SIG-M5 (cell line): ENCODE measurements at places on chromosomes 5 and 9.

- no peak for DNase-seq
Measured at GRCh38 chr5:31355337-31355736, 161.9 kb downstream of the CDH6 start.

- DNase-seq: no peak
Measured at GRCh38 chr9:33164138-33164809, 2.9 kb downstream of the B4GALT1 start.

- no peak for DNase-seq
Measured at GRCh38 chr9:34575862-34576596, 13.5 kb downstream of the CNTFR start.

- no peak for DNase-seq
Measured at GRCh38 chr9:100759215-100759614, 181.3 kb downstream of the CAVIN4 start.

- no peak for DNase-seq
Measured at GRCh38 chr9:138024831-138025291, 147.3 kb downstream of the CACNA1B start.

- no peak for DNase-seq
Measured at GRCh38 chr5:81268521-81269196, 32.7 kb upstream of the ZCCHC9 start.

GRCh38 chr9:136773386-136774044 lies 9.2 kb upstream of the LCN15 start:
- no peak for DNase-seq

DNA sequence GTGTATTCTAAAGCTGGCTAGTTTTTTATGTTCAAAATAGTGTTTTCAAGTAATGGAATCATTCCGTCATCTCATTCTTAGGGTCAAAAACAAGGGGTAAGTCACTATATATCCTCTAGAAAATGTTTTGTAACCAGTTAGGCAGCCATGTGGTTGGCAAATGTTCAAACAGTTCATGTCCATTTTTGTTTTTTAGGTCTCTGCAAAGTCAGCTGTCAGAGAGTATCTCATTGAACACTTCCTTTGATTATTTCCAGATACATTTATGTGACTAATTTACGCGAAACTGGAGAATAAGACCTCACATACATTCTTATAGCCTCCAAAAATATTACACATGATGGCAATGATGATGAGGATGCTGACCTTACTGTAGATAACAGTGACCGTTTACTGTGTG lies 50.4 kb downstream of the TRIO start:
- DNase-seq: no peak

DNA sequence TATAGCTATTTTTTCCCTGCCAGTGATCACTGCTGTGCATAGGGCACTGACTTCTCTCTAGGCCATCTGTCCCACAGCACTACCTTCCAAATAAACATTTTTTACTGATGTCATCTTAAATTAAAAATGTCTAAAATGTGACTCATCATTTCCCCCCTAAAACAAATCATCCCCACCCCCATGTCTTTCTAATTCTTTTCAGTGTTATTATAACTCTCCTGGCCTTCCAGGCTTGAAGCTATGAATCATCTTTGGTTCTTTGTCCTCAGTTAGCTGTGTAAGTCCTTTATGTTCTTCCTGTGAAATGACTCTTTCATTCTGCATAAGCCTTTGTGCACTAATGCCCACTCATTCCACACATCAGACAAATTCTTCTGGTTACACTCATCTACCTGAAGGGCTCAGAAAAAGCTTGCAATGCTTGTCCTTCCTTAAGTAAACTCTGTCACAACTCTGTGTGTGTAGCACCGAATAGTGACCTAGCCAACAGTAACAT lies 78.1 kb downstream of the CFAP95 start:
- DNase-seq: no peak

DNA sequence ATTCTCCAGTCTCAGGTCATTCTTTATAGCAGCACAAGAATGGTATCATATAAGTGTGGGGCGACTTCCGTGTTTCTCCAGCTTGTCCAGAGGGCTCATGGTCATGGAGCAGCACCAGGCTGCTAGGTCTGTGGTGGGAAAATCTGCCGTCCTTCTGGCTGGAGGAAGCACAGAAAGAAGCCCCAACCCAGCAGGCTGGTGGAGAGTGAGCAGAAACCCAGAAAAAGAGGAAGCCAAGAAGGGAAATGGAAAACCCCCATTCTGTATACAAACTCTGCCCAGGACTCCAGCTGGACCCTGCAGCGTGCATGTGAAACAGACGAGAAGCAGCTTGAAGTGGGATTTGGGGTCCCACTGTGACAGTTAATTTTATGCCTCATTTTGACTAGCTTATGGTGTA lies 34.3 kb upstream of the OLFM1 start:
- DNase-seq: no peak

DNA sequence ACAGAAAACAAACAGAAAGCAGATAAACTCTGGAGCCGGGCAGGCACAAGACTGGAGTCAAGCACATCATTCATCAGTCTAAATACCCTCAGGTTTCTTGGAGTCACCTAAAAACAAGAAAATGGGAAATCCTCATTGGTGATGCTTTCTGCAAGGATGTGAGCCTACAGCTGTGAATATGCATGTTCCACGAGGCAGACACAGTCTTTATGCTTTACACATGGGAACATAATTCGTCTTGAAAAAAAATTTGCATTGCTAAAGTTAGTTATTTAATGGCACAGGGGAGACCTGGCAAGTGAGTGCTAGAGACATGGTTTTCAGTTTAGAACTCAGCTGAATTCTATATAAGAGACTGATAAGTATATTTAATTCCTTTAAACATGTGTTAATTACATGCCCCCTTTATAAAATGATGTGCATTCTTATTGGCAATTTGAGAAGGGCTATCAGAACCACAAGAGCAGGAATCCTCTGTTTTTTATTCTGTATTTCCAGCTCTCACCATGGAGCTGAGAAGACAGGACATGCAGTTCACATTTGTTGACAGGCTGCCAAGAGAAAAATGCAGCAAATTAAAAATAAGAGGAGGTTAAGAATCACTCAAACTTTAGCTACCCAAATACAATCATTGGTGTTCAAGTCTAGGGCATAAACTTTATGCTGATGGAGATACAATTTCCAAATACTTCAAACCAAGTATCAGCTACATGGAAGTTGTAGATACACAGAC lies 438.0 kb upstream of the MPDZ start:
- no peak for DNase-seq

DNA sequence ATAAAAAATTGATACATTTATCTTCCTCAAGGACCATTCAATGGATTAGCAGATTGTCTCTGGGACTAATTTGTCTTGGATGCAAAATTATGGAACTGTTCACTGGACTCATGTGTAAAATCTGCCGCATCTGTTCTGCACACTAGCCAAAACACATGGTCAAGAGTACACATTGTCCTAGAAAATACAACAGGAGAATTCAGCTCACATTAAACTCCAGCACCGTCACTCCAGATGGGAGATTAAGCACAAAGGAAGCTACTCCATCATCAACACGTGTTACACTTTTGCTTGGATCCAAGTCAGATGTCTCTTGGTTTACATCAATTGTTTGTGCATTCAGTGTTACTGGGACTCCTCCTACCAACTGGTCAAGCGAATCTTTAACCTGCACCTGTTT lies 28.8 kb downstream of the C5 start:
- no peak for DNase-seq

- DNase-seq: no peak
Measured at GRCh38 chr5:115816226-115817081, at the start of gene CDO1. TSS of gene CDO1 (minus strand) at chr5:115816659. CDS start at chr5:115816397, 262 bp downstream.

GRCh38 chr9:113479174-113479621 lies 15.7 kb downstream of the RGS3 start:
- DNase-seq: no peak

- no peak for DNase-seq
Measured at GRCh38 chr5:78661691-78662090, 13.1 kb upstream of the LHFPL2 start.

DNA sequence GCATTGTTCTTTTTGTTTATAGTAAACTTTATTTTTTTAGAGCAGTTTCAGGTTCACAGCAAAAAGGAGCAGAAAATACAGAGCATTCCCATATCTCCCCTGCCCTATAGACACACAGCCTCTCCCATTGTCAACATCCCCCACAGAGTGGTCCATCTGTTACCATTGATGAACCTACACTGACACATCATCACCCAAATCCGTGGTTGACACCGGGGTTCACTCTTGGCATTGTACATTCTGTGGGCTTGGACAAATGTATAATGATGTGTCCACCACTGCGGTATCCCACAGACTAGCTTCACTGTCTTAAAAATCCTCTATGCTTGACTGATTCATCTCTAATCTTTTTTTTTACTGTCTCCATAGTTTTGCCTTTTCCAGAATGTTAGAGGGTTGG lies 120.7 kb upstream of the SPATA31C2 start:
- DNase-seq: no peak

DNA sequence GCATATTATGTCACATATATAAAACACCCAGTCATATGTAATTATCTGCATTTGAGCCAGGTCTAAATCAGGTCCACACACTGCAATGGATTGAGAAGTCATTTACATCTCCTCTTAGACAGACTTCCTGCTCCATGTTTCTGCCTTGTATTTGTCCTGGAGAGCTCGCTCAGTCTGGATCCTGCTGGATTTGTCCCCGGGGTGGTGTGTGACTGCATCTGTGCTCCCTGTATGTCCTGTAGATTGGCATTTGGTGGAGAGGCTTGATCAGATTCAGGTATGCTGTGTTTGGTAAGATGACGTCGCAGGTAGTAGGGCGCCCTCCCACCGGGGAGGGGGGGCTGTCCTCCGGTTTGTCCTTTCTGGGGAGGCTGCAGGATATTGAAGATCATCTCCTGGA lies 33.6 kb upstream of the IER5L start:
- DNase-seq: no peak

- no peak for DNase-seq
Measured at GRCh38 chr5:139726248-139726647, 69.4 kb upstream of the PSD2 start.

DNA sequence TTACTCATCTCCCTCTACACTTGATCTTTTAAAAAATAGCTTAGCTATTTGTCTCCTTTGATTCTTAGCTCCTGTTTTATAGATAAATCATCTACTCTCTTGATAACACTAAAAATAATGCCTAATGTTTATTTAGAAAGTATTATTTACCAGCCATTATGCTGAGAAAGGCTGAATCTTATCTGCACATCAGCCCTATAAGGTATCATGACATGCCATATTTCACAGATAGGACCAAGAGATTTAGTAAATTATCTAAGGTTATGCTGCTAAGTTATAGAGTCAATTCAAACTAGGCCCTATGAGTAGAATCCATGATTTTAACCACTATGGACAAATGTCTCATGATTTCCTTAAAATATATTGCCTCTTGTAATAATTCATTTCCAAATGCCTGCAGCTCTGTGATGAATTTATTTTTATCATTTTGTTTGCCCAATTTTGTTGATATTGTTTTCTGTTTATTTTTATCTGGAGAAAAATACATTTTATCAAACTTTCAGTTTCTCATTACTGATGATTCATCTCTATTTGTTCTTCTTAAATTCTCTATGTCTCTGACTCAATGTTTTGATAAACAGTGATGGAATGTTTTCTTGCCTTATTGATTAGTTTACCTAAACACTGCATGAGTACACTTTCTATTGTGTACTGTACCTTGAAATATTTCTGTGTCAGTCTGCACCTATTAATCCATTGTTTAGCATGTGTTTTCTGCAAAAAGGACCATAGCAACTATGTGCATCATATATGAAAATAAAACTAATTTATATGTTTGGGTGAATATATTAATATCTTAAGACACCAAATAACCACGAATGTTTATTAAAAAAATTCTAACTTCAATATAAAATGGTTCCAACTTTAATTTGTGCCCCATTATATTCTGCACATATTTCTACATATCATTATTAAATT lies 300.8 kb downstream of the CDH9 start:
- no peak for DNase-seq

- no peak for DNase-seq
Measured at GRCh38 chr9:2085716-2086115, 70.6 kb downstream of the SMARCA2 start.

GRCh38 chr5:122500245-122501088 lies 188.4 kb downstream of the SNCAIP start:
- no peak for DNase-seq

GRCh38 chr5:171647043-171647903 lies 138.3 kb upstream of the SMIM23 start:
- DNase-seq: no peak

- DNase-seq: no peak
Measured at GRCh38 chr9:127095411-127095810, 27.0 kb downstream of the ANGPTL2 start.

DNA sequence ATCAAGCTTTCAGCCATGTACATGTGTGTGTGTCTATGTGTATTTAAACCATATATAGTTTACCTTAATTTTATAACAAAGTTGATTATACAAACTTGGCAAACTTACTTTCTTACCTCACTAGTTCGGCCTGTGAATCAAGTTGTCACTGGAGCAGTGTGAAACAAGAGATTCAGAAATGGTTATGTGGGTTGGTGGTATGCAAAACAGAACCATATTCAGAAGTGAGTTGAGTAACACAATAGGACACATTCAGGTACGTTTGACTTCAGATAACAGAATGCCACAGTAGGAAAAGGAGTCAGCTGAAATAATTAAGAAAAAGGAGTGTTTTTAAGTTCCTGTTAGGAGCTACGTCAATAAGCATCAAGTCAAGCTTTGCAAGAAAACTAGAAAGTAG lies 21.5 kb downstream of the XPA start:
- no peak for DNase-seq

DNA sequence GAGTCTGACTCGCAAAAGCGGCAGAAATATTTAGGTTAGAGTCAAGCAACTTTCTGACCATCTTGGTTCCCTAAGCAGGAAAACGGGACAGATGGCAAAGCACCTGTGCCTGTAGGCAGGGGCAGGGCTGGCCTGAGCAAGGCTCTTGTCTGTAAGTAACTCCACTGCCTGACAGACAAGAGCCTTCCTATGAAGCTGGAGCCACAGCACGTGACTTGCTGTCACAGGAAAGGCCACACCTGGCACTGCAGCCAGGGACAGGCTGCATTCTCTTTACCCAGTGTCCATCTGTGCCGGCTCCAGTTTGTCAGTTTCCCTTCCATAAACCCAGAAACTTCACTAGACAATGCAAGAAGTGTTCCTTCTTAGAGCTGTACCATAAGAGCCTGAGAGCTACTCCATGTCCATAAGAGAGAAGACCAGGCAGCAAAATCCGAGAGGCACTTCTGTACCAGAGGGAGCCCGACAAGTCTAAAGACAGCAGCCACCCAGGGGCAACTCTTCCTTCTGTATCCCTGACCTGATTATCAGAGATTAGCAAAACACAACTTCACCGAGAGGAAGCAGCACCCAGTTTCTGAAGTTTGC lies 78.1 kb downstream of the GPR21 start:
- DNase-seq: no peak

- DNase-seq: no peak
Measured at GRCh38 chr9:86978922-86979474, 31.7 kb upstream of the GAS1 start.

- DNase-seq: no peak
Measured at GRCh38 chr5:91119217-91119616, 263.9 kb downstream of the ARRDC3 start.

- DNase-seq: no peak
Measured at GRCh38 chr9:84103651-84104377, 123.2 kb downstream of the RMI1 start.
